ENCODE measurements at places on chromosomes 1 and 21.

DNA sequence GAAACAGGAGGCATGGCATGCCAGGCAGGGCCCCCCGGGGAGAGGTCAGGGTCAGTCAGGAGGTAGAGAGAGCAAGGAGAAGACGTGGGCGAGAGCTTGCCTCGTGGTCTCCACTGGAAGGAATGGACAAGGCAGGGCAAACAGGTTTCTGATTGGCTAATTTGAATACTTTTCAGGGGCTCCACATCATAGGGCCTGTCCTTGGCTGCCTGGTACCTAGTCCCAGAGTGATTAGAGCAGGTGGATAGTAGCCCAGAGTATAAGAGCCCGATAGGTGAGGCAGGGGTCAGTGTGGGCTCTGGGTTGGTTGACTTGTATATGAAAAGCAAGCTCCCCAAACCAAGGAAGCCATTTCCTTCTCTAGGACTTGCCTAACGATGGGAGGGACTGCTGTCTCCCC, 178.6 kb downstream of the ZP4 start:
- H3K27me3 ChIP-seq: no peaks in the 10 kb centered on the region
- no peaks in the 10 kb centered on the region for H3K36me3 ChIP-seq
- DNase-seq: no peak
- no peak overlapping the region for H3K27ac ChIP-seq

GRCh38 chr1:169108863-169109560, 2.5 kb downstream of the ATP1B1 start:
- H3K36me3 ChIP-seq: peaks cover 29% of the 10 kb centered on the region
- peaks cover 43% of the 10 kb centered on the region for H3K4me1 ChIP-seq
- DNase-seq: no peak
- H3K4me3 ChIP-seq: no peak overlapping the region

- H3K27ac ChIP-seq: no peak overlapping the region
- no peaks in the 10 kb centered on the region for H3K27me3 ChIP-seq
- H3K36me3 ChIP-seq: no peaks in the 10 kb centered on the region
- DNase-seq: no peak
Observed at GRCh38 chr1:27649306-27649635, 14.3 kb upstream of the FGR start.

DNA sequence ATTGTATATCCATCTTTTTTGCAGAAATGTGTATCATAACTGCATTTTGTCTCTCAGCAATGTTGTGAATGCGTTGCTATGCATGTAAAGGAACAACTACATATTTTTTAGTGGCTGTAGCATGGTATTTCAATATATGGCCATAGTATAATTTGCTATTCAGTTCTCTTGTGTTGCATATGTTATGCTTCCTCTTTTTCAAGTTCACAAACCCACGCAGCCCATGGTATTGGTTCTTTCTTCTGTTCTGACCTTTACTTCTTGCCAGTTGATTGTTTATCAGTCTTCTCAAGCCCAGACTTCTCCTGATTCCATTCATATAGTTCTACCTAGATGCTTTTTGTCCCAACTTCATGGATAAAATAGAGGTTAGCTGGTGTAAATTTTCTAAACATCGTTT, 6.1 kb downstream of the SLC22A15 start:
- H3K4me3 ChIP-seq: no peak overlapping the region
- DNase-seq: no peak
- H3K27ac ChIP-seq: no peak overlapping the region
- no peaks in the 10 kb centered on the region for H3K36me3 ChIP-seq
- H3K27me3 ChIP-seq: peaks cover 29% of the 10 kb centered on the region
- H3K4me1 ChIP-seq: no peaks in the 10 kb centered on the region

DNA sequence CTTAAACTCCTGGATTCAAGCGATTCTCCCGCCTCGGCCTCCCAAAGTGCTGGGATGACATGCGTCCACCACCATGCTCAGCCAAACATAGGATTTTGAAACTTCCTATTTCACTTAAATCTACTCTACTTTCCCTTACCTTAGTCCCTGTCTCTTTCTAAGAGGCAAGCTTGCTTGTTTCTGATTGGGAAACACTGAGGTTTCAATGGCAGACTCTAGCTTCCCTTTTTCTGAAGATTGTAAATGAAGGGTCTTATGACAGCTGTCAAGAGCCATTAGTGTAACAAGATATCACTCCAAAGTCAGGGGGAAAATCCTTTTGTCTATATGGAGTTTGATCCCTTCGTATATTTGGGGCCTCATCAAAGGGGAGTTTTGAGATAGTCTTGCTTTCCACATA, 23.5 kb upstream of the LMO4 start:
- peaks cover 13% of the 10 kb centered on the region for H3K27me3 ChIP-seq
- H3K36me3 ChIP-seq: no peaks in the 10 kb centered on the region
- H3K27ac ChIP-seq: no peak overlapping the region
- no peaks in the 10 kb centered on the region for H3K4me1 ChIP-seq
- DNase-seq: no peak

GRCh38 chr1:56904663-56905397, 50.2 kb downstream of the C8A start:
- no peaks in the 10 kb centered on the region for H3K4me1 ChIP-seq
- no peak overlapping the region for H3K4me3 ChIP-seq
- no peak for DNase-seq
- no peaks in the 10 kb centered on the region for H3K36me3 ChIP-seq
- H3K27me3 ChIP-seq: no peaks in the 10 kb centered on the region

- DNase-seq: no peak
- H3K36me3 ChIP-seq: peaks cover 22% of the 10 kb centered on the region
- H3K4me3 ChIP-seq: peak overlapping the region; percentile 75
- peaks cover 24% of the 10 kb centered on the region for H3K4me1 ChIP-seq
Observed at GRCh38 chr21:45539796-45540600, 2.2 kb downstream of the SLC19A1 start.

DNA sequence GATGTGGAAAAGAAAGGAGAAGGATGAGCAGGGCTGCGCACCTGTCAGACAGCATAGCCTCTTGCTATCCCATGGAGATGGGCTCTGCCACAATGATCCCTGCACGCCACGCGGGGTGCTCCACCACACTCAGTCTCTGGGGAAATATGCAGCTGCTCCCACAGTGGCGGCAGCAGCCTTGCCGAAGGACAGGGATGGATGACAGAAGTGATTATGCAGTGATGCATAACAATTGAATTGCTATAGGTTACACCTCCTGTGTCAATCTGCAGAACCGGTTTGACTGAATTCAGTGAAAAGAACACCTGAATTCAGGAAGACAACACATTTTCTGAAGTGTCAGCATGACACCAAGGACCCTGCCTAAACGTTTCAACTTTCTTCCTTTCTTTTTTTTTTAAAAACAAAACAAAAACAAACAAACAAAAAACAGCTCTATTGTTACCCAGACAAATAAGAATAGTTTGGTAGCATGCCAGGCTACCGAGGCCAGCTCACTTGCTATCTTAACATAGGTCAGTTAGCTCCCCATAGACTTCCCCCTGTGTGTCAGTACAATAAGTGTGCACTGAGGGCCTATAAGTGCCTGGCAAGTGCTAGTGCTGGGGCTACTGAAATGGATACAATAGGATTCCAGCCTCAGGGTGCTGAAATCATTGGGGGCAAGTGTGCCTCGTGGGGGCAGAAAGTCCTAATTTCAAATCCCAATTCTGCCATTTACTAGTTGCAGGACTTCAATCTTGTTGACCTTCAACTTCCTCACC, 127.6 kb upstream of the LMO4 start:
- no peaks in the 10 kb centered on the region for H3K36me3 ChIP-seq
- H3K4me1 ChIP-seq: peaks cover 7% of the 10 kb centered on the region
- no peak for DNase-seq
- no peak overlapping the region for H3K27ac ChIP-seq
- H3K27me3 ChIP-seq: peaks cover 39% of the 10 kb centered on the region
- H3K4me3 ChIP-seq: no peak overlapping the region

GRCh38 chr1:32954168-32954567, 10.4 kb downstream of the RNF19B start:
- H3K4me3 ChIP-seq: no peak overlapping the region
- peaks cover 24% of the 10 kb centered on the region for H3K4me1 ChIP-seq
- no peaks in the 10 kb centered on the region for H3K27me3 ChIP-seq
- no peak overlapping the region for H3K27ac ChIP-seq
- DNase-seq: no peak
- peaks cover 16% of the 10 kb centered on the region for H3K36me3 ChIP-seq

DNA sequence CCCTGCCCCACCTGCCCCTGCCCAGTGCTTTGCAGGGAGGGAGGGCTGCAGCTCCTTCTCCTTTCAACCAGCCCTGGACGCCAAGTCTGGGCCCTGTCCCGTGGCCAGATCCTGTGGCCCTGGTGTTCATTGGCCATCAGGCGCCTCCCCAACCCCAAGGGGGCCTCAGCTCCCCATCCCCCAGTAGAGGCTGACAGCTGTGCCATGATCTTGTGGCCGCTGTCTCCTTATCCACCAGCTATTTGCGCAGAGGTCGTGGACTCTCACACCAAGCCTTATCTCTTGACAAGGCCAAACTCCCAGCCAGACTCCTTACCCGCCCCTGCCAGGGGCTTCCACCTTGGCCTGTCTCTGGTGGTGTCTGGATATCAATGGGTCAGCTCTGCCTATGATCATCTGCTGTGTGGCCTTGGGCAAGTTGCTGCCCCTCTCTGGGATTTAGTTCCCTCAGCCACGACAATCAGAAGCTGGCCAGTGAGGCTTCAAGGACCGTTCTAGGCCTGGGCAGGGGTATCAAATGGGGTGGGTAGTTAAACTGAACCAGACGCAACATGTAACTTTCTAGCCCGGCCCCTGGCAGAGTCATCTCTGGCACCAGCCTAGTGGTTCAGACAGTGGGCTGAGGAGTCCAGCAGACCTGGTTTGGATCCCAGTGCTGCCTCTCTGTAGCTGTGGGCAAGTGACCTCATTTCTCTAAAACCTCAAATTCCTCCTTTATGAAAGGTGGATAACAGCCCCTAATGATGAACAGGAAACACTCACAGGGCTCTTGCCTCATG, 3.3 kb upstream of the COL8A2 start:
- H3K27ac ChIP-seq: no peak overlapping the region
- H3K4me1 ChIP-seq: peaks cover 16% of the 10 kb centered on the region
- DNase-seq: no peak
- H3K27me3 ChIP-seq: peaks cover 24% of the 10 kb centered on the region
- H3K4me3 ChIP-seq: no peak overlapping the region

DNA sequence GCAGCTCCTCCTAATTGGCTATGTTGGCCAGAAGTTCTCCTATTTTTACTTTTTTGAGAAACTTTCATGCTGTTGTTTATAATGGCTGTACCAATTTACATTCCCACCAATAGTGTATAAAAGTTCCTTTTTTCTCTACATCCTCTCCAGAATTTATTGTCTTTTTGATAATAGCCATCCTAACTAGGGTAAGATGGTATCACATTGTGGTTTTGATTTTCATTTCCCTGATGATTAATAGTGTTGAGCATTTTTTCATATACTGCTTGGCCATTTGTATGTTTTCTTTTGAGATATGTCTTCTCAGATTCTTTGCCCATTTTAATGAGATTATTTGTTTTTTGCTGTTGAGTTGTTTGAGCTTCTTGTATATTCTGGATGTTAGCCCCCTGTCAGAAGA, 46.8 kb downstream of the NTMT2 start:
- H3K27ac ChIP-seq: no peak overlapping the region
- no peak for DNase-seq
- H3K27me3 ChIP-seq: peaks cover 7% of the 10 kb centered on the region

- H3K4me1 ChIP-seq: peaks cover 15% of the 10 kb centered on the region
- no peak for DNase-seq
- H3K36me3 ChIP-seq: no peaks in the 10 kb centered on the region
- no peak overlapping the region for H3K27ac ChIP-seq
Observed at GRCh38 chr1:167114725-167115124, 20.9 kb downstream of the STYXL2 start.

GRCh38 chr1:43913051-43913501, 20.5 kb upstream of the ARTN start:
- H3K27ac ChIP-seq: no peak overlapping the region
- no peaks in the 10 kb centered on the region for H3K27me3 ChIP-seq
- no peaks in the 10 kb centered on the region for H3K4me1 ChIP-seq
- no peak for DNase-seq
- no peaks in the 10 kb centered on the region for H3K36me3 ChIP-seq

DNA sequence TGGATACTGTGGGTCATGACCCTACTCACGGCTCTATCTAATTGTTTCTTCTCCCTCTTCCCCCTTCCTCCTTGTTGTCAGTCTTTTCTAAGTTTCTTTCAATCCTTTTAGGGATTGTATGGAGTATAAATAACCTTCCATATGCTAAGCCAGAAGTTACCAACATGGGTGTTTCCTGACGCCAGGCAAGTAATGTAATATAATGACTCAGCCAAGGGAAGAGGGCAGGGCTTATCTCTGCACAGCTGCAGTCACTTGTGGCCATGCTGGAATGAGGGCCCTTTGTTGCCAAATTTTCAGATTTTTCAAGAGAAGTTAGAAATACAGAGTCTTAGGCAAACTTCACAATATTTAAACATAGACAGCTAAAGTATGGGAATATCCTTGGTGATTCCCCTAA, 194.6 kb downstream of the ST6GALNAC3 start:
- peak; percentile 34 for DNase-seq
- peaks cover 66% of the 10 kb centered on the region for H3K4me1 ChIP-seq
- H3K36me3 ChIP-seq: no peaks in the 10 kb centered on the region
- H3K27me3 ChIP-seq: no peaks in the 10 kb centered on the region
- peak overlapping the region; percentile 90 for H3K27ac ChIP-seq

GRCh38 chr1:3151456-3151855, 82.5 kb downstream of the PRDM16 start:
- H3K27ac ChIP-seq: no peak overlapping the region
- no peak for DNase-seq
- H3K4me3 ChIP-seq: no peak overlapping the region
- H3K36me3 ChIP-seq: no peaks in the 10 kb centered on the region

DNA sequence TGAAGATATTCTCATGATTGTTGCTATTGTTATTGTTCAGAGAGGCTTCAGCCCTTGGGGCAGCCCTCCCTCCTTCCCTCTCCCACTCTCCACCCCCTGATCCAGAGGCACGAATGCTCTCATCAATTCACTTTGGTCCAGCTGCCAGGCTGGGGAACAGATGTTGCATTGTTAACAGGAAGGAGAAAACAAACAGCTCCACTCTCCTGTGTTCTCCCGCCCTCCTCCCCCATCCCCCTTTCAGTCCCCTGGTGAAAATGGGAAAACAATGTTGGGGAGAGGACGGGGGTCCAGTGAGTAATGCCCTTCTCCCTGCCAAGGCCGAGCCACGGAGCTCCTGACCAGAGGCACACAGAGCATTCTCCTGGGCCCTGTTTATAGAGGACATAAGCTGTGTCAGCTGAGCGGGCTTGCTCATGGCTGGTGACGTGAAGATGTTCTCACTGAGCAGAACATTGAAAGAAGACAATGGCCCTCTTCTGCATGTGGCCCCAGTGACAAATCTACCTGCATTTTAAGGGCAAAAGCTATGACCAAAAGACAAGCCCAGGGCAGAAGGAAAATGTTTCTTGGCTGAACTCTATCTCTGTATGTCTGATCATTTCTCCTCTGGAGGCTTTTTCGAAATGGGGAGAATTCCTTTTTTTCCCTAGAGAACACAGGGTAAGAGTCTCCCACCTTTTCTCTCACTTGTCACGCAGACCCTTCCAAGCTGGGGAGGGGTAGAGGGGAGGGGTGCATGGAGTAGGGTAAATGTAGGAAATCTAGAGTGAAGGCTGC, 111.7 kb downstream of the GLUL start:
- no peak overlapping the region for H3K4me3 ChIP-seq
- H3K4me1 ChIP-seq: peaks cover 2% of the 10 kb centered on the region
- no peak for DNase-seq
- no peak overlapping the region for H3K27ac ChIP-seq
